HS-27A (cell line): ENCODE measurements at places on chromosomes 4 and X.

- no peak for DNase-seq
These were observed 99.4 kb upstream of the ATXN3L start for GRCh38 chrX:13419276-13419675.

GRCh38 chr4:36010397-36010929 is 233.9 kb downstream of the ARAP2 start:
- no peak for DNase-seq

GRCh38 chr4:185269286-185269685 is 59.9 kb downstream of the SNX25 start:
- DNase-seq, result no peak

DNA sequence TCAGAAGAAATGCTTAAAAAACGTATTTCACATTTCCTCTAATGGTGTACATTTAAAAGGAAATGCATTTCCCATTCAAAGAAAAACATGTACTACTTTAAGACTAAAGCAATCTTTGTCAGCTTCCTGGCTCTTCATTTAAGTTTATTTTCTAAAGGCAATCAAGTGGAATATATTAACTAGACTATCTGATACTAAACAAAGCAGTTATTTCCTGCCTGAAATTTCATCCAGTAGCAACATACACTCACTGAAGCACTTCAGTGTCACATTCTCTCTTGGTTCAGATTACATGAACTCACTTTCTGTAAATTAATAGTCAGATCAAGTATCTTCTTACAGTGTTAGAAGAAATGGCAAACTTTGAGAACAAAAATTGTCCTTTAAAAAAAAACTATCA is 42.5 kb downstream of the LRBA start:
- DNase-seq, result no peak

GRCh38 chr4:137861682-137862081 is 329.4 kb upstream of the PCDH18 start:
- DNase-seq, result no peak

- DNase-seq, result no peak
These were observed 29.9 kb downstream of the TKTL1 start for GRCh38 chrX:154325541-154325940.

DNA sequence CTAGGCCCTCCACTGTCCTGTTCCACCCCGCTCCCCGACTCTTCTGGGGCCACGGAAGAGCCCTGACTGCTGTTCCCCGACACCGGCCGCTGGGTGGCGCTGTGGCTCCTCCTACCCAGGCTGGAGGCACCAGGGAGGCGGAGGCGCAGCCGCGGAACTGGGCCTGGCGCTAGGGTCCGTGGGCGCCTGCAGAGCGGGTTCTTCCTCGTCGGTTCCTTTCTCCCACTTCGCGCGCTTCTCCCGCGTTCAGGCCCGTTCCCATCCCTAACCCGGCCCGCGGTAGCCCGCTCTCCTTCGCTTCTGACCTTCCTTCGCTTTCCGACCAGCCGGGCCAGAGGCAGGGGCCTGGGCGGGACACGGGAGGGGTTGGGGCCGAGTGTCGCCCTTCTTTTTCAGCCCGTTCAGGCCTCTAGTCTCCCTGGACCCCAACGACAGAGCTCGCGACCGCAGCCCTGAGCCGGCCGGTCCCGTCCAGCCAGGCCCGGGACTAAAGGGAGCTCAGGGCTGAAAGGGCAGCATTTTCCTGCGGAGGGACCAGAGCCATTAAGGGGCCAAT is 34.3 kb downstream of the NALF2 start:
- DNase-seq, result no peak

DNA sequence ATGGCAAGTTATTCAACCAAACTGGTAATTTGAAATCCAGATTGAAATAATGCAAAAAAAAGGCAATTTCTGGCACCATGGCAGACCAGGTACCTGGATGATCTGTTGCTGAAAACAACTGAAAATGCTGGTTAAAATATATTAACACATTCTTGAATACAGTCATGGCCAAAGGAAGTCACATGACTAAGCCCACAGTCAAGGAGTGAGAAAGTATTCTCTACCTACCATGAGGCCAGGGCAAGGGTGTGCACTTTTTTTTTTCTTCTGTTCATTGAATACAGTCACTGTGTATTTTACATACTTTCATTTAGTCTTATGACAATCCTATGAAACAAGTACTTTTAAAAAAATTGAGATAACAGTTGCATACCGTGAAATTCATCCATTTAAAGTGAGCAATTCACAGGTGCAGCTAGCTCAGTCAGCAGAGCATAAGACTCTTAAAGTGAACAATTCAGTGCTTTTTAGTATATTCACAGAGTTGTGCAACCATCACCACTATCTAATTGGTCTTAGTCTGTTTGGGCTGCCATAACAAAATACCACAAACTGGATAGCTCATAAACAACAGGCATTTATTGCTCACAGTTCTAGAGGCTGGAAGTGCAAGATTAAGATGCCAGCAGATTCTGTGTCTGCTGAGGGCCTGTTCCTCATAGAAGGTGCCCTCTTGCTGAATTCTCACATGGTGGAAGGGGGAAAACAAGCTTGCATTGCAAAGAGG is 4.8 kb upstream of the MPP1 start:
- DNase-seq, result no peak

- DNase-seq, result no peak
These were observed 19.3 kb downstream of the WDR13 start for GRCh38 chrX:48616576-48616975.

GRCh38 chr4:167722487-167722808 is 369.9 kb upstream of the ANXA10 start:
- no peak for DNase-seq

DNA sequence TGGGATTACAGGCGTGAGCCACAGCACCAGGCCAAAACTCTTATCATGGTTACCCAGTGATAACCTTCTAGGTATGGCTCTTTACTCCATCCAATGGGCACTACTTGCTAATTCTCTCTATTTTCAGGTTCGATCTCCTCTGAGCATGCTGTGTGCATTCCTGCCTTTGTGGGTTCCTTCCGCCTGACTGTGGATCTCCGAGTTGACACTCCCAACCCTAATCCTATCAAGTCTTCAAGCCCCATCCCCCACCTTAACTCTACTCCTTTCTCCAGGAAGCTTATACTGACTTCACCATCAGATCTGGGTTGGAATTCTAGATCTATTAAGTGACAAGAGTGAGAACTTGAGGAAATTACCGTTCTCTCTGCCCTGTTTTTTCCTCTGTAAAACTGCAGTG is 64.6 kb downstream of the ZAR1 start:
- no peak for DNase-seq

DNA sequence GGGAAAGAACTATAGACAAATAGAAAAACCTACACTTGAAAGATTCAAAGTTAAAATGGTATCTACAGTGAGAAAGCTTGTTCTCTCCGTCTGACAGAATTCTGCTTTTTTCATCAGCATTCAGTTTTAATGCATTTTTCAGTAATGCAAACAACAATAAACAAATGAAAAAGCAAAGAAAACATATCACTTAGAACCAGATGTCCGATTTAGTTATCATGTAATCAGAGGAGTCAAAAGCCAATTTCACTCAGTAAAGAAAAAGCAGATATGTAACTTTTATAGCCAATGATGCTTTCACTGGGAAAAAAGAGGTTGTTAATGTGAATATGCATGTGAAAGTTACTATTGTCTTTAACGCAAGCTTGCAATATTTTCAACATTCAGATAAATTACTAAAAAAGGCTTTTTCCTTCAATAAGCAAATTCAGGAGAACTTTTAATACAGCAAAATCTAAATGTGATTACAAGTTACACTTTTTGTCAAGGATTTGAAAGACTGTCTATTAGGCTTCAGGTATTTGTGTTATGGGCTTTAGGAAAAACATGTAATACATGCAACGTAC is 70.7 kb downstream of the TMEM47 start:
- no peak for DNase-seq

DNA sequence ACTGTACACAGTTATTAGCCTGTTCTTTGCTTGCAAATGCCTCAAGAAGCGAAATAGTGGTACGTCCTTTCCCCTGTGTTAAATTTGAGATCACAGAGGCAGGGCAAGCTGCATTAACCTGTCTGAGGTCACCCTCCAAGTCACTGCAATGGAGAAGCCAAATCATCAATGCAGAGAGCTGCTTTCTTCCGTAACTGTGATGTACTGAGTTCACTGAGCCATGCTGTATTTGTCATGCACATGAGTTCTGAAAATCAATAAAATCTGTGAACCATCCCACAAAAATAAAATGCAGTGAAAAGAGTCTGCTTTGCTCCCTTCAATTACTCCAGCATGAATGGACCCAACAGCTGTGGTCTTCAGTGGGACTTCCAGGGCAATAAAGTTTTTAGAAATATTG is 393.5 kb downstream of the KCNIP4 start:
- DNase-seq, result no peak

DNA sequence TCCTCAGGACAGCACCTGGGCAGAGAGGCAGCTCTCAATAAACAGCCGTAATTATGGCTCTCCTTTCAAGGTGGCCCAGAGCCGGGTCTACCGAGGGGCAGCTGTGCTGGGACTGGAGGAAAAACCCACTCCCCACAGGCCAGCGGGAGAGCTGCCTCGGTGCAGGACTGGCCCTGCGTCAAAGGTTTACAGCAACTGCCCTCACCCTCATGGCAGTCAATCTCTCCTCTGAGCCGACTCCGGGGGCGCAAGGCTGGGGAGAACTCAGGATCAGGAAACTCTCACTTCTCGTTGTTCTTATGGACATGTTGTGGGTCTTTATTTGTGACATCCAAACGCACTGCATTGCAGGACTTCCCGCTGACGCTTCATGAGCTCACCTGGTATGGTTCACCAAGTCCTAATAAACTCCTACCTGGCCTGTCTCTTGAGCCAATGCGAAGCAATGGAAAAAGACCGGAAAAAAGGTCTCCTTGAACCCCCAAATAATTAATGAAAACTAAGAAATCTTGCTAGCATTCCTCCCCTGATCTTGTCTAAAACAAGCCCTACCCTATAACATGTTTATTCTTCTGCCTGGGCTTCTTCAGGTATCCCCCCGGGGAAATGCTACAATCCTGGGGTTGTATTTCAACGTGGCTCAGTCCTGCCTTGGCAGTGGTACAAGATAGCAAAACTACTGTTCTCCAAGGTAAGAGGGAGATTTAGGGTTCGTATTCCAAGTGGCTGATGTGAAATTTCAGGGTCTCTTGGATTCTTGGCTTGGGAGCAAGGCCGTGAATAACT is 50.1 kb upstream of the CDKN2AIP start:
- no peak for DNase-seq

GRCh38 chr4:156186111-156186510 is 232.4 kb upstream of the CTSO start:
- no peak for DNase-seq

DNA sequence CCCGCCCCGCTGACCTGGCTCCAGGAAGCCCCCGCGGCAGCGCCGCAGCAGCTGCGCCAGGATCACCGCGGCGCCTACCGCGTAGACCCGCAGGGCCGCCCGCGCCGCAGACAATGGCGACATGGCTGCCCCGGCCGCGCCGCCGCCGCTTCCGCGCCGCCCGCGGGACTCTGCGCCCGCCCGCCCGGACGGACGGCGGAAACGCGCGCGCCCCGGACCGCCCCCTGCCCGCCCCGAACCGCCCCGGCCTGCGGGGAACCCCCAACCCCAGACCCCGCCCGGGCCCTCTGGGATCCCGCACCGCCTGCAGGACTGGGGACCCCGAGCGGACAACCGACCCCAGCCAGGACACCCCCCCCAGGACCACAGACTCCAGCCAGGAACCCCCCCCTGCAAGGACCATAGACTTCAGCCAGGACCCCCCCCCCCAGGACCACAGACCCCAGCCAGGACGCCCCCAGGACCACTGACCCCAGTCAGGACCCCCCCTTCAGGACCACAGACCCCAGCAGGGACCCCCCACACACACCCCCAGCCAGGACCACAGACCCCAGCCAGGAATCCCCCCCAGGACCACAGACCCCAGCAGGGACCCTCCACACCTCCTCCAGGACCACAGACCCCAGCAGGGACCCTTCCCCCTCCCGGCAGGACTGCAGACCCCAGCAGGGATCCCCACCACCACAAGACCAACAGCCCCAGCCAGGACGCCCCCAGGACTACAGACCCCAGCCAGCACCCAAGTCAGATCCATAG is at the start of the genes DHRSX and ZBED1:
DHRSX (minus strand) TSS at position 174 of the 756 bp plus-strand sequence; CDS start at position 123, 51 bp downstream.
ZBED1 (minus strand) TSS at position 174 of the 756 bp plus-strand sequence. CDS start 10,257 bp downstream, outside the sequence.
- no peak for DNase-seq

- DNase-seq, result no peak
These were observed 14.4 kb upstream of the ARSJ start for GRCh38 chr4:113993887-113994286.

GRCh38 chrX:67568769-67569168 is 24.9 kb downstream of the AR start:
- DNase-seq, result no peak

GRCh38 chrX:136710325-136710951 is 62.5 kb downstream of the CD40LG start:
- no peak for DNase-seq

DNA sequence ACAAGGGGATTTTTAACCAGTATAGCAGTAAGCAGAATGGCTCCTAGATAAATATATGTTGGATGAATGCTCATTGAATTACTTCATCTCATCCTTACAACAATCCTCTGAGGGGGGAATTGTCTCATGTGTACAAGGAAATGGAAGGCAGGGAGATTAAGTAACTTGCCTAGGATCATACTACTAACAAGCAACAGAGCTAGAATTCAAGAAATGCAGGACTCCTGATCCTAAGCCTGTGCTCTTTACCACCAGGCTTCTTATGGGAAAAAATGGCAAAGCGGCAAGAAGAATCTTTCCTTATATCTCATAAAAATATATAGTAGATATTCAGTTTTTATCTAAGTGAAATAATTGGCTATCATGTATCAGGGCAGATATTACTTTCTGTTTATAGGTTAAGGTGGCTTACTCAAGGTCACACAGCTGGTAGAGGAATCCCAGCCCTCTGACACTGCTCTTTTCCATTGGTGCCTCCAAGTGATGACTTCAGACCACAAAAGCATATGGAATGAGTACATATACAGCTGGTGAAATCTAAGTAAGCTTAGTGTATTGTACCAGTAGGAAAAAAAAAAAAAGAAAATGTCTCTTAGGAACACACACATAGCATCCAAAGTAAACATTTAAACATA is 2.1 kb downstream of the ABHD18 start:
- no peak for DNase-seq

DNA sequence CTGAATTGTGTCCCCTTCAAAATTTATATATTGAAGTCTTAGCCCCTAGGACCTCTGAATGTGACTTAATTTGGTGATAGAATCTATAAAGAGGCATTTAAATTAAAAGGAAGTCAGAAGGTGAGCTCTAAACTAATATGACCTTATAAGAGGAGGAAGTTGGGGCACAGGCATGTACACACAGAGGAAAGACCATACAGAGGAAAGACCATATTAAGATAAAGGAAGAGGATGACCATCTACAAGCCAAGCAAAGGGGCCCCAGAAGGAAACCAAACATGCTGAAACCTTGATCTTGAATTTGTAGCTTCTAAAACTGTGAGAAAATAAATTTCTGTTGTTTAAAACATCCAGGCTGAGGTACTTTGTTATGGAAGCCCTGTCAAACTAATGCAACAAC is 26.9 kb upstream of the CYBB start:
- no peak for DNase-seq
